ENCODE measurements at places on chromosomes 4 and X.
A peak's percentile ranks its signal among the peaks of the same experiment; 100 is the strongest.

- no peak for DNase-seq
Measured at GRCh38 chr4:81032771-81033684, 2.5 kb downstream of the BMP3 start.

- DNase-seq = no peak
Measured at GRCh38 chr4:105495667-105496066, 21.8 kb upstream of the PPA2 start.

DNA sequence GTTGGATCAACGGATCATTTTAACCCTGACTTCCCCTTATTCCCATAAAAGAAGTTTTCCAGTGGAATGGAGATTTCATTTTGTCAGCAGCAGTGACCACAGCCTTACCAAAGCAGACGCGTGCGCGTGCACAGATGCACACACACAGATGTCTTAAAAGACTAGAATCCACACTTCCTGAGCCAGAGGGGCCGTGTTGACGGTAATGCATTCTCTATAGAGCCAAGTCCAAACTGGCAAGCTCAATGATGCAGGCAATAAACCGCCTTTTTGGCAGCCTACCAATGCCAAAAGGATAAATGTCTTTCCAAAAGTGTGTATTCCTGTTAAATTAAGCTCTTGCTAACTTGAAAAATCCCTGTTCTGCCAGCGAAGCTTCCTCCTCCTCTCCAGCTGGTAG lies 18.8 kb upstream of the CLDN34 start:
- no peak for DNase-seq

DNA sequence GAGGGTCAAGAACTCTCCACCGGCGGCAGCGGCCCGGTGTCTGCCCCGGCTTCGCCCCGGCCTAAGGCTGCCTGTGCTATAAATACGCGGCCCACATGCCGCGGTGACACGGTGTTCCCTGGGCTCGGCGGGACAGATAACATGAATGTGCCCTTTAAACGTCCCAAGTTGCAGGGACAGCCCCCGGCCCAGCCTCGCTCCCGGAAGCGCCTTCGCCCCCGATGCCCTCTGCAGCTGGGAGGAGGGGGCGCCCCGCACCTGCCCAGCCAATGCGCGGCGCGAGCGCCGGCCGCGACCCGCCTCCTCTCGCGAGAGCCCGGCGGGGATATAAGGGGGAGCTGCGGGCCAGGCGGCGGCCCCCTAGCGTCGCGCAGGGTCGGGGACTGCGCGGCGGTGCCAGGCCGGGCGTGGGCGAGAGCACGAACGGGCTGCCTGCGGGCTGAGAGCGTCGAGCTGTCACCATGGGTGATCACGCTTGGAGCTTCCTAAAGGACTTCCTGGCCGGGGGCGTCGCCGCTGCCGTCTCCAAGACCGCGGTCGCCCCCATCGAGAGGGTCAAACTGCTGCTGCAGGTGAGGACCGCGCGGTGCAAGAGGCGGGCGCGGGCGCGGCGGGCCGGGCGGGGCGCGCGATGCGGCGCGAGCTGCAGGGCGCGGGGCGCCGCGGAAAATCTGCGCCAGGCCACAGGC lies at the start of gene SLC25A4:
Gene SLC25A4 (plus strand): TSS at position 355 of the 689 bp plus-strand sequence. CDS start 107 bp downstream, at position 462.
- DNase-seq = peak; percentile 91

DNA sequence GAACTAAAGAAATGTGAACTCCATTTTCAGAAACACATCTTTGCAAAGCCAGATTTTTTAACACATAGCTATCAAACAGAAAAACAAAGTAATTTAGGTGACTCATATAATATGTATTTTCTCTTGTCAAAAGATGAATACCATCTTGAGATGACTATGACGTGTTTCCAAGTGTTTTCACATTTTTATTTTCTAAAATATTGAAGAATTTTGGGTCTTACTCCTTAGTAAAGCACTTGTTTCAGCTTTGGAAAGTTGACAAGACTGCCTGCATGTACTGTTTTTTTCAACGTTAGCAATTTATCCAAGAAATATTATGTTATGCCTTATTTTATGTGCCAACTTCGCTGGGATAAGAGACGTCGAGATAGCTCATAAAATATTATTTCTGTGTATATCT lies 733.9 kb upstream of the EPHA5 start:
- DNase-seq = no peak

DNA sequence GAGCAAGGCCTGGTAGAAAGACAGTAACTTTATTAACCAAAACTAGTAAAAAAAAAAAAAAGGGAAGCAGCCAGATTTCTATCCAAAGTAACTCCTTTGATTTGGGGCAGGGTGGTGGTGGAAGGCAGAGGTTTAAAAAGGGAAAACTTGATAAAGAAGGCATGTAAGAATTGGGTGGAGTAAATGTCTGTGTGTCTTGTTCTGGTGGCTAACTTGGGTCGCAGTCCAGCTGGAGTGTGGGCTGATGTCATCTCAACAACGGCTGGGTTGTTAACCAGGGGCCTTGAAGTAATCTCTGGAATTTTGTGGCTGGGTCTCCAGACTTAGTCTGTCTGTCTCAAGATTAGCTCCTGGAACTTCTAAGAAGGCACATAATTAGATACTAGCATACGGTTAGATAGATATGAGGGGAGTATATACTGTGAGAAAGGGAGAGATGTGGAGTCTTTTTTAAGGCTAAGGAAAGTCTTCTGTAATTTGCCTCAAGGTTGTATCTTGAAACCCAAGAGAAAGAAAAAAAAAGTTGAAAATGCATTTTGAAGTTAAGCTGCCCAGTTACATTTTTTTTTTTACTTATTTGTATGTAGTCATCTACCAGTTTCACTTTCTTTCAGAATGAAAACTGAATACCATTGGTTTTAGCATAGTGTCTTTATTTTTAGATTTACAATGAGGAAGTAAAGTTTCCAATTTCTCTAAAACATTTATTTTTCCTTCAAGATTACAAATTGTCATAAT lies 48.3 kb downstream of the MTHFD2L start:
- DNase-seq = no peak

- no peak for DNase-seq
Measured at GRCh38 chrX:30572004-30572403, 5.6 kb downstream of the TASL start.

- no peak for DNase-seq
Measured at GRCh38 chr4:153248641-153249198, 44.5 kb downstream of the TRIM2 start.

GRCh38 chr4:158861766-158862165 lies 92.9 kb downstream of the FNIP2 start:
- DNase-seq = no peak

- DNase-seq = no peak
Measured at GRCh38 chr4:121457278-121457875, 76.6 kb upstream of the QRFPR start.

- no peak for DNase-seq
Measured at GRCh38 chrX:2828959-2829411, 255 bp downstream of the GYG2 start.

DNA sequence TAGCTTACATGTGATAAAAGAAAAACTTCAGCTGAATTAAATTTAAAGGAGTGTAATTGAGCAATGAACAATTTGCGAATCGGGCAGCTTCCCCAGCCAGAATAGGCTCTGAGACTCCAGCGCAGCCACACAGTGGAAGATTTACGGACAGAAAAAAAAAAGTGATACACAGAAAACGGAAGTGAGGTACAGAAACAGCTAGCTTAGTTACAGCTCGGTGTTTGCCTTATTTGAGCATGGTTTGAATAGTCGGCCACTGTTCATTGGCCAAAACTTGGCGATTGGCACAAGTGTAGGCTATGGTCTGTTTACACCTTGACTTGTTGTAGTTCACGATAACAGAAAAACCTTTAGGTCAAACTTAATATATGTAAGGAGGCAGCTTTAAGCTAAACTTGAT lies 16.7 kb upstream of the SUPT20HL1 start:
- no peak for DNase-seq

- DNase-seq = no peak
Measured at GRCh38 chr4:183996868-183997267, 91.8 kb downstream of the STOX2 start.

DNA sequence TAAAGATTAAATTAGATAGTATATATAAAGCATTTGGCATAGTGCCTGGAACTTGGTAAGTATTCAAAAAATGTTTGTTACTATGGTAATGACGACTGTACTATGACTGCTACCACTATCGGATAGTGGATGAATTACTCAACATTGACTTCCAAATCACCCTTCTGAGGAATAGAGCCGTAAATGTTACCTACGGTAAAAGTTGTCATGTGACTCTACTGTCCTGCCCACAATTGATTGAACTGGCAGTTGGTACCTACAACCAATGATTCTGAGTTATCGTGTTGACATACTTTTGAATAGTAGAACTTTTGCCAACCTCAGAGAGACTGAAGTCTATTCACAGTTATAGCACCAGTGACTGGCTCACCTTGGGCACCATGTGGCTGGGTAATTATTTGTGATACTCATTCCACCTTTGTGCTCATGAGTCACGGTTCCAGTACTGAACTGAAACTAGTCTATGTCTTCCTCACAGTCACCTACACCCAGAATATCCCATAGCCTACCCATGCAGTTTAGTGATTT lies 185.5 kb upstream of the PITX2 start:
- no peak for DNase-seq

DNA sequence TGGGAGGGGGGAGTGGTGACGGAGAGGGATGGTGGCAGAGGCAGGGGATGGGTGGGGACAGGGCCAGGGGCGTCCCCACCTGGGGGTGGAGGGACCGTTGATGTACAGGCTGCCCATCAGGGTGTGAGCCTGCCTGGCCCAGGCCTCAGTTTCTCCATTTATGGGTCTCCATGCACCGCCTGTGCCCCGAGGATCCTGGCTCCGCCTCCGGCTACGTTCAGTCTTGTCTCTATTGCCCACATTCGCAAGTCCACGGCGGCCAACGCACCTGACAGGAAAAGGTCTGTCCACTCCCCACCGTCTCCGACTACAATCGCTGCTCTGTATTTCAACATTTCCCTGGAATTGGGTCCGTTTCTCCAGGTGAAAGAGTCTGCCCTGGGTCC lies 96.3 kb upstream of the NKX1-1 start:
- DNase-seq = peak; percentile 33

DNA sequence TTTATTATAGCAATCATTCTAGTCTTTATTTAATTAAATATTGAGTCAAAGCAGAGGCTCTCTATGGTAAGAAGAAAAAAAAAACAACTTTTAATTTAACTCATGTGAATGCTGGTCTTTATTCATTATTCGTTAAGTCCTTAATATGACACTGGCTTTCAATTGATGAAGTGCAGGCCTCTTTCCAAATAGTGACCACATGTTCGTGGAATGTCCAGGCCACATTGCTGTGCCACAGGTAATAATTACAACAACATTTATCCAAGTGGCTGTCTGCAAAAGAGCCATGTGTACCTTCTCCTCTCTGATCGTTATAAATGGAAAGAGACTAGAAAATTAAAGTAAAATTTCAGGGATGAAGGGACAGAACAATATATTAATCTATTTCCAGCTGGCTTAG lies 220.1 kb upstream of the PABPC4L start:
- DNase-seq = no peak

GRCh38 chr4:8439168-8439567 lies 1.4 kb downstream of the ACOX3 start:
- no peak for DNase-seq

DNA sequence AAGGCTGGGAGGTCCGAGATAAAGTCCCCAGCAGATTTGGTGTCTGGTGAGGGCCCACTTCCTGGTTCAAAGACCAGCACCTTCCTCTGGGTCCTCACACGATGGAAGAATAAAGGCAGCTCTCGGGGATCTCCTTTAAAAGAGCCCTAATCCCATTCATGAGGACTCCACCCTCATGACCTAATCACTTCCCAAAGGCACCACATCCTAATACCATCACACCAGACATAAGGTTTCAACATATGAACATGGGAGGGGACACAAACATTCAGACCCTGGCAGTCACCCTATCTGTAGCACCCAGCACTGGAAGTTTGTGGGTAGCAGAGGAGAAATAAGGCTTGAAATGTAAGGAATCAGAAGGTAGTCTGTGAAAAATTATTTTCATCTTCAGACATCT lies 112.9 kb upstream of the NOCT start:
- no peak for DNase-seq

- no peak for DNase-seq
Measured at GRCh38 chrX:83934220-83934619, 73.3 kb downstream of the CYLC1 start.

GRCh38 chr4:61877893-61878292 lies 677.8 kb downstream of the ADGRL3 start:
- no peak for DNase-seq

DNA sequence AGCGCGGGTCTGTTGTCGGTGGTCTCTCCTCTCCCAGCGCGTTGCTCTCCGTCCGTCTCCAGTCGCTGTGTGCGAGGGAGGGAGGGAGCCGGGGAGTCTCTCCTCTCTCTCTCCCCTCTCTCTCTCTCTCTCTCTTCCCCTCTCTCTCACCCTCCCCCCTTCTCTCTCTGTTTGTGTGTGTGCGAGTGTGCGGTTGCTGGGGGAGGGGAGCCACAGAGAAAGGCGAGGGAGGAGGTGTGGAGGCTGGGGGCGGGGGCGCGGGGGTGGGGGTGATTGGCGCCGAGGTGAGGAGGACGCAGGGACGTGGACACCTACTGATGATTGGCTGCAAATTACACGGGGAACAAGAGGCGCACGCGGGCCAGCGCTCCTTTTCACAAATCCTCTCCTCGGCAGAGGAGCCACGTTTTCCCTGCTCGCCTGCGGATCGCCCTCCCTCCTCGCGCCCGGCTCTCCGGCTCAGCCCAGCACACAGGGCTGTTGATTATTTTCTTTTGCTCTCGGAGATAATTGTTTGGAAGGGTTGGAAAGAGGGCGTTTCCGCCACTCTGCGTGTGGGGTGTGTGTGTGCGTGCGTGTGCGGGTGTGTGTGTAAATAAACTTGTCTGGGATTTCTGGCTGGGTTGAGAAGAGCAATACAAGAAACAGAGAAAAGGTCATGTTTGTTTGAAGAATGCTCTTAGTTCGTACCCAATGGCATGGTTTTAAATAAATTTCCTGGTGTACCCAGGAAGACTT lies at the start of gene CXXC4:
Gene CXXC4 (minus strand): TSS at position 73 of the 738 bp plus-strand sequence. CDS start 3,092 bp downstream, outside the sequence.
- peak; percentile 74 for DNase-seq

DNA sequence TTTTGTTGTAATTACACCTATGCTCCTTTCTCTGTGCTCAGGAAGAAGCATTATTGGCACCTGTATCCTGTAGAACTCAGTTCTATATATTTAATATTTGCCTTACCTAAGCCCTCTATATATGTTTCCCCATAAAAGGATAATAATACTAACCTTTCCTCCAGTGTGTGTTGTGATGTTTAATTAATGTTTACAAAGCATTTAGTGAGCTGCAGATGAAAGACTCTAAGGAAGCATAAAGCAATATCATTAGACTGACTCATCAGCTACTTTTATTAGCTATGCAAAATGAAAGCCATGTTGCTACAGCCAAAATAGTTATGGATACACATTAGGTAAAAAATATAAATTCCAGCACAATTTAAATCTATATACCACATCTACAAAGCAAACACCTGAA lies 93.6 kb upstream of the PTPN13 start:
- DNase-seq = no peak

DNA sequence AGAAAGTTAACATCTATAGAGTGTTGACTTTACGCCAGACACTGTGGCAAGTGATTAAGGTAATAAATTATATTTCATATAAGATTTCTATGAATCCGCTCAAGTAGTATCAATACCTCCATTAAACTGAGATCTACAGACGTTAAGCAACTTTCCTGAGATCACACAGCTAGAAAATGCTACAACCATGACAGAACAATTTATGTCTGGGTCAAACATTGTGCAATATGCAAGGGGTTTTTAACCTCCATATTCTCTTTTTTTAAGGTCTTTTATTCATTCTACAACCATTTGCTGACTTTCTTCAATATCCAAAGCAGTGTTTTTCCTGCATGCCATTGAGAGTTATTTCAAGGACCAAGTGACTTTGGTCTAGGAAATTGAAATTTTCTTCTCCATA lies 10.9 kb downstream of the ASB5 start:
- no peak for DNase-seq

- DNase-seq = no peak
Measured at GRCh38 chr4:22707390-22707789, 14.7 kb downstream of the GBA3 start.
